Activated T-cell treated with anti-CD3 and anti-CD28 coated beads for 4 hours (primary cell): ENCODE measurements at places on chromosomes 5 and 9.

DNA sequence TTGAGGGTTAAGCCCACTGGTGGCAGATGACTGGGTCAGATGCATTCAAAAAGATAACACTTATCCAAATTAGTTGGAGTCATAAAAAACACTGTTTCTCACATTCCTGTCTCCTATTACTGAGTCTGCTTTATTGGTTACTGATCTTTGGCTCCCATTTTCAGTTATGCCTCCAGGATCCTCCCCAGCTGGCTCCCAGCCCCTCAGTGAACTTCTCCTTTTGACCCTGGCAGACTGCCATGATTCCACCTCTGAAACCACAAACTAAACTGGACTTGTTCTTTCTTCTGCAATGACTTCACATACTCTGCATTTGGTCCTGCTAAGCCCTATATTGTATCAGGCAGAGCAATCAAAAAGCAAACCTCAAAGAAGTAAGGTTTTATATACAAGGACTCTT, 860.8 kb upstream of the DMAC1 start:
- DNase-seq, result no peak

- DNase-seq, result no peak
Observed at GRCh38 chr5:16057277-16057676, 122.3 kb downstream of the MARCHF11 start.

GRCh38 chr9:125821078-125821477, 73.9 kb downstream of the PBX3 start:
- no peak for DNase-seq

- no peak for DNase-seq
Observed at GRCh38 chr9:8424786-8425410, 625.3 kb upstream of the DMAC1 start.

DNA sequence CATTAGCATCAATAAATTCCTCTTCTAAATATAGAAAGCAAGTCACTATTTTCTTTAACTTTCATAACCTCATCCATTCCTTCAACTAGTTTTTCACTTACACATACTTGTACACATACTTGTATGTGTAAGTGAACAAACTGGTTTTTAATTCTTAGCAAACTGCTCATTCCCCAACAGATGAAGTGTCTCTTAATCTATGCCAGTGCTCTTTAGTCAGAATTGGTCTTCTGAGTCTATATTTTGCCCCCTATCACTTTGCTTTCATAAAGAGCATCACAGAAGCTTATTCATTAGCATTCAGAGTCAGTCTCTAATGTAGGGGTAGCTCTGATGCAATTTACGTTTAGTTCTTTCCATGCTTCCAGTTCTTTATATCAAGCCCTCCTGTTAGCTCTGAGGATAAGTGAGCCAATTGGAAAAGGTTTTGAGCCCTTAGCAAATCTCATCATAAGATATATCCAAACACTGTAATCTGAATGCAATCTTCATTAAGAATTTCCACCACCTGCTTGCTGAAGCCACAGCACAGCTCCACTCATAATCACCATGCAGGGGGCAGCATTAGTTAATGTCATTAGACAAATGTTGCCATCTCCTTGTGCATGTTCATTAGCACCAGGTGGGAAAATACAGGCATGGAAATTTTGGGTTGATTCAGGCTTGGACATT, 178.5 kb upstream of the SLC24A2 start:
- DNase-seq, result no peak

DNA sequence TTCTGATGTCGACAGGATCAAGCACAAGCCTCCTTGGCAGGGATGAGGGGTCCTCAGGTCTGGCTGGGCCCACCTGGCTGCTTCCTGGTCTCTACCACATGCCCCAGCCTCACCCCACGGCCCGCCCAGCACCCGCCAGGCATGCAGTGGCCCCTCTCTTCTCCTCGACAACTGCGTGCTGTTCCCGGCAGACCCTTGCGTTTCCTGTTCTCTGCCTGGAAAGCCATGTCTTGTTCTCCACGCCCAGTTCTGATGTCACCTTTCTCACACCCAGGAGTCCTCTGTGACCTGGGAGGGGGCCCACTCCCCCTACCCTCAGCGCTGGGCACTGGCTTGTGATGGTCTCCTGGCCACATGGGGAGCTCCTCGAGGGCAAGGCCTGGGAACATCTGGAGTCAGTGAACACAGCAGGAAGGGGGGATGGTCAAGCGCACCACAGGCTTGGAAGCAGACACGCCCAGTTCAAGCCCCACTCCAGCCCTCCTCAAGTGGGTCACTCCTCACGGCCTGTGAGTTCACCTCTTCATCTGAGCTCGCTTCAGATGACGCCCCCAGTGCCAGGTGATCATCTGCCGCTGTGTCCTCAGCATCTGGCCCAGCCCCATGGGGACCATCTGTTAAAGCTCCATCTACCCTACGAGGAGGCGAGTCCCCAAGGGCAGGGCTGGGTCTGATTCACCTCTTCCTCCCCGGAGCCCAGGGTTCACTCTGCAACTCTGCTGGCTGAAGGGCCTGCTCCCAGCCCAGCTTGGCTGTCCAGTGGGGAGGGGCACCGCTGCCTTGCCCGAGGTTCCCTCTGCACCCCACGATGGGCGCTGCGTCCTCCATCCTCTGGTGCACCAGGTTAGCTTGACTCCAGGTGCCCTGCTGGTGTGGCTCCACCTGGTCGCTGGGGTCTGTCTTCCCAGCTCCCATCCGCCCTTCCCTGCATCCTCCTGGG, 133.2 kb upstream of the PHYKPL start:
- no peak for DNase-seq

GRCh38 chr9:118732998-118733397, 636.2 kb downstream of the BRINP1 start:
- no peak for DNase-seq

DNA sequence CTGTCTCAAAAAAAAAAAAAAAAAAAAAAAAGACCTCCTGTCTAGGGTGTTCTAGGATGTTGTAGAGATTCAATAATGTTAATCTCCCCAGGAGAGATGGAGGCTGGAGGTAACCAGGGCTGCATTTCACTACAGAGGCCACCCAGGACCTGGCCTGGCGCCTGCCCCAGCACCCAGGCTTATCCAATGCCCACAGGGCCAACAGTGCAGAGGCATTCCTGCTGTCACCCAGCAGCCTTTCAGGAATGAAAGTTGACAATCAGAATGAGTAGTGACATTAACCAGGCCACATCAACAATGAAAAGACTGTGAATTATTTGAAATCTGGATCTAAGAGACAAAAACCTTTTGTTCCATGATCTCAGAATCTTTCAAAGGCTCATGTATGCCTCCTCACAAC, 36.2 kb upstream of the GABRP start:
- DNase-seq, result no peak
